ENCODE measurements at places on chromosomes 2 and 18. TPM values are rescaled to one million over a fixed set of nuclear protein-coding genes. Genes with fewer than 3 reads are reported as not detected.

- no peak for DNase-seq
These were observed 11.9 kb downstream of the NYAP2 start for GRCh38 chr2:225411452-225411851.

Gene RGPD3
- total RNA-seq, result 0.26 TPM

GRCh38 chr2:164186591-164186990 is 434.7 kb downstream of the GRB14 start:
- DNase-seq, result peak; percentile 38

GRCh38 chr18:23336101-23336500 is 117.0 kb upstream of the RIOK3 start:
- DNase-seq, result peak; percentile 78

Gene C2orf66
- total RNA-seq, result under 0.01 TPM

Gene CHRNA1
- not detected for total RNA-seq

GRCh38 chr2:27071990-27072830 is 756 bp upstream of the OST4 start:
- no peak for DNase-seq

DNA sequence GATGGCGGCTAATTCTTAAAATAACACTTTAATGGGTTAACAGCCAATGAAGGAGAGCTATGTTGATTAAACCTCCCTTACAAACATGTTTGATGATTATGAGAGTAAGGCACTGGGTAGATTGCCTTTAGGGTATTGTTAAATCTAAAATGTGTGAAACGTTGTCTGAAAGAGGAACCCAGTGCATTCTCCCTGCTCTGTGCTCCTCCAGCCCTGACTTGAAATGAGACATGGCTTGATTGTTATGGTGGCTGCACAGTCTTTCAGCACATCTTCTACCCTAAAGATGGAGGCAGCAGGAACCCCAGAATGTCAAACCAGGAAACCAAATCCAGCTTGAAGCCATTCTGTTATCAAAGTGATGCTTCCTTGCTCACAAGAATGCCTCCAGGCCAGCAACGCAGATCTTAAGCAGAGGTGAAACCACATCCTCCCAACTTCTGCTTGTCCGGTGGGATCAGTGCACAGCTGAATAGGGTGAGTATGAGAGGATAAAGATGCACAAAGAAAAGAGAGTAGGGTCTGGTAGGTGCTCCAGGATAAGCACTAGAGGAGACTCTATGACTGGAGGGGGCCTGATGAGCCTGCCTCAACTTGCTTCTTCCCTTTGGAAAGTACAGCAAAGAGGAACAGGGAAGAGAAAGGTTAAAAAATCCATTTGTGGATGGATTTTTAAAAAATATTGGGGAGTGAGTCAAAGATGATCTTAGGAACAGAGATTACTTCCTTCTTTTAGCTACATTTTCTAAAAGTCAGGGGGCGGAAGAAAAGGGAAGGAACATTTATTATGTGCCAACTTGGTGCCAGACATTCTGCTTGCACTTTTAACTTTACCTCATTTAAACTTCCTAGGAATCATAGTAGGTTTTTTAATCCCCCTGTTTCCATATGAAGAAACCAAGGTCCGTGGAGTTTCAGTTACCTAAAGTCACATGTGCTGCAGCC is 523.0 kb downstream of the TXNL1 start:
- DNase-seq, result no peak

Gene MC2R
- total RNA-seq, result not detected

- DNase-seq, result peak; percentile 35
These were observed 598 bp upstream of the CEP68 start for GRCh38 chr2:65055422-65056214.

DNA sequence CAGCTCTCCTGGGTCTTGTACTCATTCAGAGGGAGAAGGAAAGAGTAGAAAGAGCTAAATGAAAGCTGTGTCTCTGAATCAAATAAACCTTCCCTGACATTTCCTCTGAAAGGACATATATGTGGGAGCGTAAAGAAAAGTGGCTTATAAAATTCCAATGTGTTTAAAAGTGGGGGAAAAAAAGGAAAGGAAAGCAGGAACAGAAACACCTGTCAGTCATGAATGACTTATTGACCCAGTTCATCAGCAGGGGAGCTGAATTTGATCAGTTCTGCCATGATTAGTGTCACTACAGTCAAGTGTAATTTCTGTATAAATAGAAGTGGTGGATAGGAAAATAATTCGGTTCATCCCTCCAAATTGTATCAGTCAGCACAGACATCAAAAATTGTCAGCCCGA is 382.5 kb downstream of the ERBB4 start:
- no peak for DNase-seq

Gene DOCK10
- total RNA-seq, result under 0.01 TPM

GRCh38 chr2:187552381-187552780 is 1.9 kb downstream of the TFPI start:
- no peak for DNase-seq

- DNase-seq, result peak; percentile 37
These were observed 50.0 kb upstream of the MBOAT2 start for GRCh38 chr2:9053534-9053931.

Gene MC5R
- total RNA-seq, result not detected

DNA sequence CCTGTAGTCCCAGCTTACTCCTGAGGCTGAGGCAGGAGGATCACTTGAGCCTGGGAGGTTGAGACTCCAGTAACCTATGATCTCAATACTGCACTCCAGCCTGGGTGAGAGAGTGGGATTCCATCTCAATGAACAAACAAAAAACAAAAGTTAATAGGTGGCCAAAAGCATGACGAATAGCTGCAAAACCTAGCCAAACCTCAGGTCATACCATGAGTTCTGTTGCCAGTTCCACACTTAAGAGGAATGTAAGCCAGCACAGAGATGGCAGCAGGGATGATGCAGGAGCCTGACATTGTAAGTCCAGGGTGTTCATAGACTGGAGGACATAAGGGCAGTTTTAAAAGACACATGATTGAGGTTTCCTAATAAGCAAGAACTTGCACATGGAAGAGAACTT is 55.3 kb upstream of the RMDN2 start:
- DNase-seq, result peak; percentile 73

Gene SCYGR4
- not detected for total RNA-seq

DNA sequence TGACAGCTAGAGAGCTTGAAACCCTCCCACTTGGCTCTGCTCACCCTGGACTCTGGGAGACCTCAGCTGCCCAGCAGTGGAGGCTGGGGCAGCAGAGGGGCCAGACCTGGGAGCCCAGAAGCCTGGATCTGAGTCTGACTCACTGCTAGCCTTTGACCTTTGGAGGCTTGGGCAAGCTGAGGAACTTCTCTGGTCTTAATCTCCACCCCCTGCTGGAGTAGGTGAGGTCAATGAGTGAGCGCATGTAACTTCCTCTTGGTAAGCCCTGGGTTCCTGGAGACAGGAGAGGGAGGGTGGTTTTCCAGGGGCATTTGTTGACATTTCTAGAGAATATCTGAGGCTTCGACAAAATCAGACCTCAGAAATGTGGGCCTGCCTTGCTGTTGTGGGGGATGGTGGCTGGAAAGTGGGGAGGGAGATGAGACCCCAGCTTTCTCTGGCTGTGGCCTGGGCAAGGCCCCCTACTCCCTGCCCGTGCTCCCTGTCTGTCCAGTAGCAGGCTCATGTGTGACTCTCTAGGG is 73.0 kb upstream of the YWHAQ start:
- peak; percentile 58 for DNase-seq

DNA sequence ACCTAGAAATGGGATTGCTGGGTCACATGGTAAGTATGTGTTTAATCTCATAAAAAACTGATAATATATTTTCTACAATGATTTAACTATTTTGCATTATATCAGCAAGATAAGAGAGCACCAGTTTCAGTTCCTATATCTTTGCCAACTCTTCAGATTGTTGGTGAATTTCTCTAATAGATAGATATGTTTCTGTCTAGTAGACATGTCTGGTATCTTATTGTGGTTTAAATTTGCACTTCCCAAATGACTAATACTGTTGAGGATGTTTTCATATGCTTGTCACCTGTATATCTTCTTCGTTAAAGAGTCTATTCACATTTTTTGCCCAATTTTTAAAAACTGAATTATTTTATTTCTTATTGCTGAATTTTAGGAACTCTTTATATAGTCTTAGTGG is 113.8 kb upstream of the UXS1 start:
- no peak for DNase-seq

Gene POTEJ
- total RNA-seq, result not detected

DNA sequence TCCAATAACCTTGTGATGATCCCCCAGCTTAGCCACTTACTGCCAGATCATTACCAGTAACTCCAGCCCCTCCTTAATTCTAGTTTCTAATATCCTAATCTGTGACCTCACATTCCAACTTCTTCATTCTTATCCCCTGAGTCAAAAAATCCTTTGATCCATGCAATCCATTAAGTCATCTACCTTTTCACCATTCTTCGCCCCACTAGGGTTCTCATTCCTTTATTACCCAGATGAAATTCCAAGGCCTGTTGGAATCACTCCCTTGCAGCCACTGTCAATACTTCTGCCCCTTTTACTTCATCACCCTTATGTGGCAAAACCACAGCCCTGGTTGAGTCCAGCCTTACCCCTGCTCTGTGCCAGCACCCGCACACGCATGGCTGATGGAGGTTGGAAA is 20.3 kb upstream of the IL36G start:
- no peak for DNase-seq

Gene OST4
- total RNA-seq, result 277 TPM

DNA sequence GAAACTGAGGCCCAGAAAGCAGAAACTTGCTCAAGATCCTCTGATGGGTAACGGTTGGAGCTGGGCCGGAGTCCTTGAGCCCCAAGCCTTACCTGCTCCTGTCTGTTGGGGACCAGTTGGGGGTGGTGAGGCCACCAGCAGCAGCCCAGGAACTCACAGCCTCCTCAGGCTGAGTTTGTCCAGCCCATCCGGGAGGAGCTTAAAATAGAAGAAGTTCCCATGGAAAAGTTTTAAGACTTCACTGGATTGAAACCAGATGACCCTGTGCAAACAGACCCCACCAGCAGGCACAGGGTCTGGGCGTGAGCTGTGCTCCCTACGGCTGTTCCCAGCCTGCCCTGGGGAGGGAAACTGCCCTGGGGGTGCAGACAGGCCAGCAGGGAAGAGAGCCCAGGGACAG is 40.6 kb upstream of the FOSL2 start:
- DNase-seq, result no peak

DNA sequence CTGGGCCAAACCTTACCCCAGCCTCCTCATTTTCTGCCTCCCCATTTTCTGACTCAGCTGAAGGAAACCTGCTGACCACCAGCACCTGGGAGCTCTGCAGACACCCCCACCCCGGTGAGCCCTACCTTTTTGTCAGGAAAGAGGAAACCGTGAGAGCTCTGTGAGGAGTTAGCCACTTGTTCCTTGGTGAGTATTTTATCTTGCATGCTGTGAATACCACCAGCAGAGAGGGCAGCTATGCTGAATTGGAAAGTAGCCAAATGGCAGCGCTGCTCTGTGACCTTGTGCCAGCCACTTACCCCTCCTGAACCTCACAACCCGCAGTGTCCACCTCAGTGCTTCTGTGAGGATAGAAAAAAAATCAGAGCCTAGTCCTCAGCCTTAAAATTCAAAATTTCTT is 2.5 kb downstream of the MPPE1 start:
- no peak for DNase-seq

DNA sequence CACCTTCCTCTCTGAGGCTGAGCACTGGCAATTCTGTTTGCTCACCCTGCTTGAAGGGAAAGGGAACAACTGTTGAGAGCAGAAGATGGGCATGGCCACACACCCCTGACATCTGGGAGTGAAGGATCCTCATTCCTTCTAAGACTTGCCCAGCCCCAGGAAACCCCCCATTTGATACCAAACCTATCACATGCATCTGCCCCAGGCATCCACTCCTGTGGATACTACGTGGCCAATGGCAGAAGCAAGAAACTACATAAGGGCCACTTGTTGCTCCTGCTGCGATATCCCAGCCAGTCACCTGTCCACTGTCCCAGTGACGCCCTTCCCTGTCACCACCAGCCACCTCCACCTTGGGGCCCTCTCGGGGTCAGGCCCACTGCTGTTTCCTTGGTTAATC is 185.2 kb downstream of the SMAD2 start:
- no peak for DNase-seq

DNA sequence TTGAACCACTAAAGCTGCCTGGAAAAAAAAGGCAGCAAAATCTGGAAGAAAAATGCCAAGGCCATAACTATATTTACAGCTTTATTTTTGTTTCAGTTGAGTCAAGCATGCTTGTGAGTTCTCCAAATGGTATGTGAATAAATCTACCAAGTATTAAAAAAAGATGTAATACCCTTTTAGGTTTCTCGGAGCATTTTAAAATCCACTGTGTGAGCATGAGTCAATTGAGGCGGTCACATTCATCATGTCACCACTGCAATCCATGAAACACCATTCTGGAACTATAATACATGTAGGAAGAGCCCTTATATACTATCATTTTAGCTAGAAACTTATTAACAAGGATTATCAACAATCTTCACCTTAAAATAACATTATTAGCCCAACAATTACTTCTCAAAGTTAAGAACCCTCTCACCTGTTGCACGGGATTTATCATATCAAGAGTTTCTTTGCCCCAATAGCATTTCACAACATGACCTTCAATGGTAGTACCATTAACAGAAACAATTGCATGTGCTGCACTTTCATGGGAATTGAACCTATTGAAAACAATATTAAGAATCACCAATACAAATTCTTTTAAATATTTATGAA is 24.2 kb upstream of the C2orf42 start:
- no peak for DNase-seq

Gene NETO1
- total RNA-seq, result not detected

DNA sequence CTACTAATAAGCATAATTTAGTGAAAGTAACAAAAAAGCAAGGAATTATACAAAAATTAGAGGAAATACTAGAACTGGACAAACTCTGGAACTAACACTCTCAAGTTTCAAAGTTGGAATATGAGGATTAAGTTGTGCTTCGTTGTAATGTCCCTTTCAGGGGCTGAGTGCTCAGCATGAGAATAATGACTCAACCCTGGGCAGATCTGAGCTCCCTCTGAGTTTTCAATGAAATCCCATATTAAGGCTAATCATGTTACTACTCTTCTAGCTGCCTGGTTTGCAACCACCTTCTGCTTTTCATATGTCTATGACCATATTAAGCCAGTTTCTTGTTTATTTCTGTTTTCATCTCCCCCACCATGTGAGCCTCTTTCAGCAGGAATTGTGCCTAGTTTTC is 274.9 kb upstream of the LRRTM4 start:
- no peak for DNase-seq

Gene SIX2
- total RNA-seq, result 4.2 TPM

GRCh38 chr2:239381709-239382134 is 19.1 kb downstream of the HDAC4 start:
- no peak for DNase-seq
